Stimulated activated CD8-positive, alpha-beta memory T cell treated with anti-CD3 and anti-CD28 coated beads, Interleukin-15, amount 100 ng/mL, for 48 hours (primary cell): ENCODE measurements at places on chromosomes 11 and 22.

- DNase-seq, result no peak
Observed at GRCh38 chr22:26669060-26669481, 11.7 kb downstream of the MIAT start.

- DNase-seq, result peak; percentile 34
Observed at GRCh38 chr11:36744375-36745168, 146.5 kb upstream of the RAG2 start.

DNA sequence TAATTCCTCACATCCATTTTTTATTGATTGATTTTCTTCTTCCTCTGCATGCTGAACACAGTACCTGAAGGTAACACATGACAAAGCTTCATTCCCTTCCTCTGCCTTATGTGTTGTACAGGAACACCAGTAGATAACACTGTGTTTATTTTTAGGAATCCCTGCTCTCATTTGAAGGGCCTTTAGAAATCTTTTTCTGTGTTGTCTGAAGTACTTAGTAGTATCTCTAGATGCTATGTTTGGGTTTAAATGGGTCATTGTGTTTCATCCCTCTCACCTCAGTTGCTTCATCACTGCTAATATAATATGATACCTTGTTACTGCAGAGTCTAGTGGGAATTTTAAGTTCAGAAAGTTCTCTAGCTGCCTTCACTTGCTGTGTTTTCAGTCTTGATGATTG lies 10.2 kb downstream of the MADD start:
- DNase-seq, result no peak

DNA sequence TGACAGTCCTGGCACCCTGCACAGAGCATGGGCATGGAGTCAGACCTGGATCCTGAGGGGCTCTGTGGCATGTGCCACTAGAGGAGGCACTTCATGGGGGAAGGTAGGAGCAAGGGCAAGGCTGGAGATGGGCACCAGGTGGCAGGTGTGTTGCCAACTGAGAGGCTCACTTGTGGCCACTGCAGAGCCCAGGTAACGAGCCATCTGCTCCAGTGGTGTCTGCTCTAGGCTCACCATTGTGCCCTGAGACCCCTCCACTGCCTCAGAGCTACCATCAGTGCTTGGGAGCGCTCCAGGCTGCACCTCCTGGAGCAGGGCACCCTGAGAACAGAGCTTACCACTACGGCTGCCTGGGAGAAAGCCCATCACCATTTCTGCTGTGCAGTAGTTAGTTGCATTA lies 1.3 kb upstream of the ZDHHC8 start:
- no peak for DNase-seq

GRCh38 chr11:27875831-27876775 lies 175.8 kb upstream of the BDNF start:
- no peak for DNase-seq

GRCh38 chr11:78170874-78171549 lies 17.4 kb downstream of the KCTD21 start:
- DNase-seq, result no peak

GRCh38 chr11:35820614-35821013 lies 123.2 kb upstream of the LDLRAD3 start:
- no peak for DNase-seq

GRCh38 chr11:134272381-134273316 lies 3.5 kb upstream of the GLB1L3 start:
- DNase-seq, result no peak

DNA sequence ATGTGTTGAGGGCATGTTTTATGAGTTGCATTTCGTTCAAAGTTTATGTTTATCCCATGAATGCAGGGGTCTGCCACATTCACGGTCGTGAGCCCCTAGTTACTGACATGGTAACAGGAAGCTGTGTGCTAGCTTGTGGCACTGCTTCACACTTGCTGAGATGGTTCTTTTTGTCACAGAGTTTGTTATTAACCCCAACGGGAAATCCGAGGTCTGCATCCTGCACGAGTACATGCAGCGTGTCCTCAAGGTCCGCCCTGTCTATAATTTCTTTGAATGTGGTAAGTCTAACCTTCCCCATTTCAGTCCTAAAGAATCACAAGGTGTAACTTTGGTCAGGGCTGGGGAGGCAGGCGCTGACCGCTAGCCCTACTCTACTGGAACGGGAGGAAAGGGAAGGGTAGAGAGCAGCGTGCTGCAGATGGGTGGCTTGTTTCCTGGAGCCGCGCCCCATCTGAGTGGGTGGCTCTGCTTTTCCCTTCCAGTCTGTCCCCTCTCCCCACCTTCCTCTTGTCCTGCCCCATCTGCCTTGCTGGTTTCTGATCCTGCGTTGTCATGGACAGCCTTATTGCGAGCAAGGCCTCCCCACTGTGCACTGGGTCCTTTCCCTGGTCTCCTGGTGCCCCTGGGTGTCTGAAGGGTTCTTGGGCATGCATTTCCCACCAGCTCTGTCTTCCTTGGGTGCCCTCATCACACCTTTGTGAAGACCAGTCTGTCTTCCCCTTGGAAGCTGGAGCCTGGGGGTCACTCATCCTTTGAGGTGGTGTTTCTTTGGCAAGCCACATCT lies 11.8 kb downstream of the DGCR8 start:
- DNase-seq, result no peak

DNA sequence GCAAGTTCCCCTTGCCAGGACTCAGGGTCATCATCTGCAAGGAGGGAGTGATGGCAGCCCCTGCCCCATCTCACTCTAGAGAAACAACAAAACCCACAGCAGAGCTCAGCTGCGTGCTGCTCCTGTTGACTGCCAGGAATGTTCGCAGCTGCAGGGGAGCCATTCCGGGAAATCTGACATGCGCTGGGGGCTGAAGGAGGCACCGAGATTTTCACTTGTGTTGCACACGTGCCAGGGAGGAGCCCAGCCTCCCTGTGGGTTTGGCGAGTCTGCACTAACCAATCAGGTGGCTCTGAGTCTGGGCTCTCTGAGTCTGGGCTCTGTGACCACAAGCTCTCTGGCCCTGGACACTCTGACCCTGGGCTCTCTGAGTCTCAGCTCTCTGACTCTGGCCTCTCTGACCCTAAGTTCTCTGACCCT lies 10.5 kb downstream of the FGF3 start:
- DNase-seq, result no peak

DNA sequence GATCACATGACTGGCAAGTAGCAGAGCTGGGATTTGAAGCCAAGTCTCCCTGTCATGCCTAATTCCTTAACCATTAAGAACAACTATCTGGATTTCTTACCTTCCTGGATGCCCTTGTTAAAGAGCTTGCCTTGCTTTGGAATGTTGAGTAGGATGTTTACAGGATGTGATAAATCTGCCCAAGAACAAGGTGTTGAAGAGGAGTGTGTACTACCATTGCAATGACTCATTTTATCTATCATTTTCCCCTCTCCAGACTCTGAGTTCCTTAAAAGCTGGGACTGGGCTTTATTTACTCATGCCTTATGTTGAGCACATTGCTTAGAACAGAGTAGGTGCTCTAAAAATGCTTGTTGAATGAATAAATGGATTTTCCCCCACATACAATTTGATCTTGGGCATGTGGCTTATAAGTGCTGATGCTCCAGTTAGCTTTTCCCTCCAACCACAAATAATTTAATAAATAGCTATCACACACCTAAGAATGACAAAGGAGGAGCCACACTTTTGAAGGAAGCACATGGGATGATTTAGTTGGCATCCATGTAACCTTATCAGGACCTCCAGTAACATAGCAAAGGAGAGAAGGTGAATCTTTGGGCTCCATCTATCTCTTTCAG lies 268.6 kb upstream of the SESN3 start:
- DNase-seq, result no peak

GRCh38 chr11:75780888-75781287 lies 12.3 kb downstream of the DGAT2 start:
- DNase-seq, result no peak

DNA sequence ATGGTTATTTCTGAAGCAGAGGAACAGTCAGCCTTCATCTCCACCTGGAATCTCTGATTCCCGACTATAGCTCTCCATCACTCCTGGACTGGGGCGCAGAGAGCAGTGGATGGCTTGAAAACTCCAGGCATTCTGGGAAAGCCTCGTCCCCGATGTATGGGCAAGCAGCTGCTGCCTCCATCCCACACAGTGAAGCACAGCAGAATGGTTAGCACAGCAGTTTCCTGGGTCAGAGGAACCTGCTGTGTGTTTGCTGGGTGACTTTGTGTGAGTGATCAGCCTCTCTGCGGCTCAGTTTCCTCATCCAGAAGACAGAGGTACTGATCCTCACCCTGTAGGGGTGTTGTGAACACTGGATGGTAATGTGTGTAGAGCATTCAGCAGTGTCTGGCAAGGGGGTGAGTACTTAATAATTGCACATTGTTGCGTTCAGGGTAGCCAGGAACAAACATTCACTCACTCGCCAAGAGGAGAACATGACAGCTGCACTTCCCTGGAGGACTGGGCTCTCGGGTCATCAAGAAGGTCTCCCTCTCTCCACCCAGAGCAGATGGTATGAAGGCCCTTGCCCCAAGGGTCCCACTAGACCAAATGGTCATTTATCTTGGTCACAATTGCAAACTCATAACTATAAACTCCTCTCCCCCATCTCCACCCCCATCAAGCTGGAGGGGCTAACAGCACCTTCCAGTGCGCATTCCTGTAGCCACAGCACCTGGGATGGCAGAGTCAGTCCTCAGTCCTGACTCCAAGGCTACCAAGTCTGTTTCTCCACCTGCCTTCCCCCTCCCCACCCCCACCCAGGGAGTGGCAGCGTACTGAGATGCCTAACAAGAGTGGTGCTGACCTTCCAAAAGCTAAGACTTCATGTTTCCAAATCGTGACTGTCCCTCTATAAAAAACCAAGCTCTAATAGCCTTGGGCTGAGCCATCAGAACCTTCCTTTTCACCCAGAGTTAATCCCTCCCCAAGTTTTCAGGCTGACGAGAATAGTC lies 1.5 kb upstream of the CHST1 start:
- no peak for DNase-seq

- no peak for DNase-seq
Observed at GRCh38 chr11:61698173-61698948, 18.2 kb downstream of the DAGLA start.

DNA sequence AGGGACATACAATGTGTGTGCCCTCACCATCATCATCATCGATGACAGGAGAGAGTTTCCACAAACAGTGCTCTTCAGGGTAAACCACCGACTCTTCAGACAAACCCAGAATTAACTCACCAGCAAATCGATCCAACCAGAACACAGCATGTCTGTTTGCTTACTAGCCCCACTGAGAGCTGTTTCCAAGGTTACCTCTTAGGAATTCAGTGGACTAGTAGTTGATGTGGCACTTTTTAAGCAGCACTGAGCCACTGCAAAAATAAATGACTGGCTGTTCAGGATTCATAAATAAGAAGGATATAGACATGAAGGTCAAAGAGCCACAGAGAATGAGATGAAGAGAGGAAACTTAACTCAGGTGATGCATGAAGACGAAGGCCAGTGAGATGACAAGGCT lies 83.1 kb downstream of the PARVA start:
- no peak for DNase-seq

DNA sequence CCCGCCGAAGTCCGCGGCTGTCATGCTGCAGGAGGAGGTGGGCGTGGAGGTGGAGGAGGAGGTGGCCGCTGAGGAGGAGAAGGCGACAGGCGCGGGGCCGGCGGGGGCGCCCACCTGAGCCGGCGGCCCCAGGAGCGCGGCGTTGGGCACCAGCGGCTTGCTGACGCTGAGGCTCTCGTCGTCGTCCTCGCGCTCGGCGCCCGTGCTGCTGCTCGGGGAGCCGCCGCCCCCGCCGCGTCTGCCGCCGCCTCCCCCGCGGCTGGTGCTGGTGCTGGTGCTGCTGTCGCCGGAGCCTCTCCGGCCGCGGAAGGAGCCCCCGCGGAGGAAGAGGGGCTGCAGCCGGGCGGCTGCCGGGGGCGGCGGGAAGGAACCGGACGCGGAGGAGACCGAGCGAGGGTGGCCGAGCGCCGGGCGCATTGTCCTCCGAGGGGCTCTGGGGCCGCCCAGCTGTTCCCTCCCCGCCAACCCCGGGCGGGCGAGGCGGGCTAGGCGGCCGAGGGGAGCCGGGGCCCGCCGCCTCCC lies 388 bp downstream of the TMEM121B start:
- DNase-seq, result no peak

DNA sequence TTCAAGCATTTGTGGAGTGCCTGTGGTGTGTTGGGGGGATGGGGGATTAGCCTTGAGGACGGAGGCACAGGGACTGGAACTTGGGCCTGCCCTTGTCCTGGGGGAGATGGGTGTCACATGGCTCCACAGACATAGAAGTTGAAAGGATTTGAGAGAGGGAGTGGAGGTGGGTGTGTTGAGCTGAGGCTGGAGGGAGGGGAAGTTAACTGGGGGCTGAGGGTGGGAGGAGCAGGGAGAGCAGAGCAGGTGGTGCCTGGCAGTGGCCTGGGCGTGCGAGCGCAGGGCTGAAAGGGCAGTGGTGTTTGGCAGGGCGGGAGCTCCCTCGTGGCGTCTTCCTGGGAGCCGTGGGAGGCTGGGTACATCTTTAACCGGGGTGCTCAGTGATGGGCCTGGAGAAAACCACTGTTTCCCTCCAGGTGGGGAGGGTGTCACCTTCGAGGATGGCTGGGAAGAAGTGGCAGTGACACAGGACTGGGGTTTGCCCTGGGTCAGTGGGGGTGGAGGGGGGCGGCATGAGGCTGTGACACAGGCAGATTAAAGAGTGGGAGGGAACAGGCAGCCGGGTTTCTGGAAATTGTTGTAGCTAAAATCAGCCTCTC lies 45.5 kb downstream of the AP2A2 start:
- DNase-seq, result no peak

DNA sequence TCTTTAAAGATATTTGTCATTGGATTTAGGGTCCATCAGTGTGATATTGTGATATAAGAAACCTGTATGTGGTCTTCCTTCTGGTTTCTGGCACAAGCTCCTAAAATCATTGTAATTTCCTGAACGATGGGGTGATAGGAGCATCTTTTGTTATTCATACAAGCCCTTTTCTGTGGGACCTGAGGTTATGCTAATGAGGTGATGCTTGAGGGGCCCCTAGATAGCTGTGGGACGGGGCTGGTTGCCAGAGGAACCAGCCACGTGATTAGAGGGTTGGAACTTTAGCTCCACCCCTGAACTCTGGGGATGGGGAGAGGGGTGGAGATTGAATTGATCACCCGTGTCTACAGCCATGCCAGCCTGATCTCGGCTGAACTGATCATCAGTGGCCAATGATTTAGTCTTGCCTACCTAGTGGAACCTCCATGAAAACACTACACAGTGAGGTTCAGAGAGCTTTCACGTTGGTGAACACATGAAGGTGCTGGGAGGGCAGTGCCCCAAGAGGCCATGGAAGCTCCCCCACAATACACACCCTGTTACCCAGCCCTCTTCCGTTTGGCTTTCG lies 62.8 kb downstream of the BCR start:
- DNase-seq, result peak; percentile 64

GRCh38 chr11:39247570-39248137 lies 2211.8 kb downstream of the LRRC4C start:
- no peak for DNase-seq

GRCh38 chr11:115652094-115652493 lies 147.9 kb upstream of the CADM1 start:
- DNase-seq, result no peak
